ENCODE measurements at places on chromosomes 3 and 15. TPM values are rescaled to one million over a fixed set of nuclear protein-coding genes. Genes with fewer than 3 reads are reported as not detected.
A peak's percentile ranks its signal among the peaks of the same experiment; 100 is the strongest.

DNA sequence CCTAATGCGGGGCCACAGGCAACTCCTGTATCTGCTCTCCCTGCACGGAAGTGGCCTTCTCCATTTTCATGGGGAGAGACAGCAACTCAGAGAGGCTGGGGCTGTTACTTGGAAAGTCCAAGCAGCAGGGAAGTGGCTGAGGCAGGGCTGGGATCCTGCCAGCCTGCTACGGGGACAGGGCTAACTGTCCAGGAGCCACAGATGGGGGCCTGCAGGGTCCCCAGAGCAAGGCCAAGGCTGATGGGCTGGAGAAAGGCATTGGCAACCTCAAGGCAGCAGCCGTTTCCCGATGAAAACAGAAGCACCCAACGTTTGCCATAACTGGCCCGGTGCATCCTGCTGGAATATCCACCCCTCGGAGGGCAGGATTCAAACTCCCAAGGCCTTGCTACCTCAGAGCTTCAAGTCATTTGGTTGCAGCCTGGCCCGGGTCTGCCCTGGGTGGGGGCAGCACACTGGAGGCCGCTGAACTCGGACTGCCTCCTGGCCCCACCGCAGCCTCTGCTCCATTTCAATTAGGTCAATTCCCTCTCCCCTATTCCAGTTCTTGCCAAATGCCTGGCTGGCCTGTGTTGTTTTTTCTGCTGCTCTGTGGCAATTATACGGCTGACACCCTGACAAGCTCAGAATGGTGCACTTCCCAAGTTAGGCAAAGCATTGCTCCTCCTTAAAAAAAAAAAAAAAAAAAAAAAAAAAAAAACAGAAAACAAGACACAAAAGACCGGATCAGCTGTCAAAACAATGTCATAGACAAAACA is 143.5 kb downstream of the NUP210 start:
- H3K4me3 ChIP-seq = no peak overlapping the region
- H3K27me3 ChIP-seq = no peaks in the 10 kb centered on the region
- H3K36me3 ChIP-seq = 0 out of 3 replicates have a peak, but pooled peaks cover 15% of the 10 kb centered on the region
- peaks cover 41% of the 10 kb centered on the region for H3K4me1 ChIP-seq
- H3K27ac ChIP-seq = no peak overlapping the region

DNA sequence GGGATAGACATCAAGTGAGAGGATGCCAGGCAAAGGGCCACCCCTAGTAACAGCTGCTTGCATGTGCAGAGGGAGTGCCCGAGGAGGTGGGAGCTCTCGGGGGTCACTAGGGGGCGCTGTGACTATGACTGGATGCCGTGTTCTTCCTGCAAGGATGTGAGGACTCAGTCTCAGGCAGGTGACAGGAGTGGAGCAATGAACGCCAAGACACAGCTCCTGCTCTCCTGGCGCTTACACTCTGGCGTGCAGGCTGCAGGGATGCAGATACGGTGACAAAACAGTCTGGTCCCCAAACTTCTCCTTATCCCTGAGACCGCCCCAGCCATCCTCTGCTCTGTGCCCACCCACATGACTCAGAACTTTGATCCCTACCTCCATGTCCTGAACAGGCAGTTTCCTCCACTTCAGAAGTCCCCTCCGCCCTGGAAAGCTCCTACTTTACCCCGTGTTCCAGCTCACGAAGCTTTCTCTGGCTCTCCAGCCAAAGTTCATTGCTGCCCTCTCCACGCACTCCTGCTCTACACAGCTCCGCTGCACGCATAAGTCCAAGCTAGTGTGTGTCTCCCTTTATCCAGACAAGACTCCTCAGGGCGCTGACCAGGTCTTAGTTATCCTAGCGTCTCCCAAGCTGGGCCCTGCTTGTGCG is 14.7 kb downstream of the RHOV start:
- peak; percentile 69 for DNase-seq
- peak overlapping the region; percentile 65 for H3K4me3 ChIP-seq
- H3K27ac ChIP-seq = peak overlapping the region; percentile 49
- H3K27me3 ChIP-seq = no peaks in the 10 kb centered on the region

DNA sequence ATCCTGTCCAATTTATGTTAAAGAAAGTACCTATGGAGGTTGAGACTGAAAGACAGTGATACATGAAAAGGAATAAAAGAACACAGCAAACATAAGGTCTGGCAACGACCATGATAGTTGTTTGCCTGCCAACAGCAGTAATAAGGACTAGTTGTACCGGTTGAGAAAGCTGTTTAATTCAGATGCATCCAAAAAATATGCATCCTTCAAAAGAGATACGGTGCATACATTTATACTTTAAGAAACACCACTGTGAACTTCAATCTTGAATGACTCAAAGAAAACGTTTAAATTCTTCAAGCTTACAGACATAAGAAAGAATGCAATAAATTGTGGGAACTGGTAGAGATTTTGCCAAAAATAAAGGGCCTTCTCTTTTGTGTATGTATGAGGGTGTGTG is 492.1 kb downstream of the NLGN1 start:
- no peak overlapping the region for H3K27ac ChIP-seq
- H3K4me3 ChIP-seq = no peak overlapping the region
- no peaks in the 10 kb centered on the region for H3K27me3 ChIP-seq
- H3K4me1 ChIP-seq = no peaks in the 10 kb centered on the region
- no peak for DNase-seq
- no peaks in the 10 kb centered on the region for H3K36me3 ChIP-seq

GRCh38 chr3:133995264-133995663 is 34.5 kb downstream of the SLCO2A1 start:
- no peaks in the 10 kb centered on the region for H3K36me3 ChIP-seq
- no peak overlapping the region for H3K27ac ChIP-seq
- DNase-seq = no peak
- H3K4me1 ChIP-seq = no peaks in the 10 kb centered on the region
- H3K4me3 ChIP-seq = no peak overlapping the region

DNA sequence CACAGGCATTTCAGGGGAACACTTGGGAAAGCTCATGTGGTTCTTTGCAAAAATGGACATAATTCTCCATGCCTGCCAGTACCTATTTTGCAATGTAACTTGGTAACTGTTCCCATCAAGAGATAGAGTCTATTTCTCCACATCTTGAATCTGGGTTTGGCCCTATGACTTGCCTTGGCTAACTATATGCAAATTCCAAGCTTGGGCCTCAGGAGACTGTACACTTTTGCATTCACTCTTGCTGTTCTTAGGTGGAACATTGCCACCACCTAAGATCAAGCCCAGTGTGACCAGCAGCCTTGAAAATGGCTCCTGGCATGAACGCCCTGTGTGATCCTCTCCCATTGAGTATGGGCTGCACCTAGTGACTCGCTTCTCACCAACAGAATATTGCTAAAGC is 19.8 kb upstream of the SMAD6 start:
- H3K27me3 ChIP-seq = no peaks in the 10 kb centered on the region
- no peak overlapping the region for H3K27ac ChIP-seq
- DNase-seq = no peak
- no peaks in the 10 kb centered on the region for H3K36me3 ChIP-seq
- peaks cover 35% of the 10 kb centered on the region for H3K4me1 ChIP-seq

- H3K27me3 ChIP-seq = no peaks in the 10 kb centered on the region
- DNase-seq = peak; percentile 7
- H3K27ac ChIP-seq = no peak overlapping the region
- no peak overlapping the region for H3K4me3 ChIP-seq
Measured at GRCh38 chr3:37546876-37547275, 314.8 kb upstream of the CTDSPL start.

GRCh38 chr3:72544239-72544638 is 304.0 kb downstream of the SHQ1 start:
- H3K27me3 ChIP-seq = no peaks in the 10 kb centered on the region
- H3K36me3 ChIP-seq = no peaks in the 10 kb centered on the region
- no peak overlapping the region for H3K27ac ChIP-seq
- H3K4me3 ChIP-seq = no peak overlapping the region
- DNase-seq = no peak

- H3K27ac ChIP-seq = no peak overlapping the region
- no peak for DNase-seq
- no peaks in the 10 kb centered on the region for H3K27me3 ChIP-seq
Measured at GRCh38 chr3:143348486-143349327, 229.1 kb downstream of the CHST2 start.

GRCh38 chr15:74579001-74579400 is 36.6 kb upstream of the CLK3 start:
- H3K36me3 ChIP-seq = peaks cover 8% of the 10 kb centered on the region
- DNase-seq = no peak
- no peaks in the 10 kb centered on the region for H3K27me3 ChIP-seq
- no peaks in the 10 kb centered on the region for H3K4me1 ChIP-seq

DNA sequence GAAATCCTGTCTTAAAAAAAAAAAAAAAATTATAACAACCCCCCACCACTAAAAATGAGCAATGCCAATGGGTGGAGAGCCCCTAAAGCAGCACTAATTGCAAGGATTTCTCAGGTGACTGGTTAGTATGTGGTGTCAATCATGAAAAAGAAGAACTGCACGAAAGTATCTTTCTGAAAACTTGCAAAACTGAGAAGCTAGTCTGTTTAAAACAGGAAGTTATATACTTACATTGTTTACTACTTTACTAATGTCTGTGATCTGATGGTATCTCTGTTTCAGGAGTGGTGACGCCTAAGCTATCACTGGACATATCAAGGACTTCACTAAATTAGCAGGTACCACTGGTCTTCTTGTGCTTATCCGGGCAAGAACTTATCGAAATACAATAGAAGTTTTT is at the start of gene CCR3:
CCR3 (plus strand) TSS at position 341 of the 400 bp plus-strand sequence. CDS start 22,699 bp downstream, outside the sequence.
- H3K4me3 ChIP-seq = no peak within 1 kb of the TSS
- H3K36me3 ChIP-seq = no peaks in the 10 kb centered on the region
- no peaks in the 10 kb centered on the region for H3K4me1 ChIP-seq
- H3K27ac ChIP-seq = no peak within 1 kb of the TSS

DNA sequence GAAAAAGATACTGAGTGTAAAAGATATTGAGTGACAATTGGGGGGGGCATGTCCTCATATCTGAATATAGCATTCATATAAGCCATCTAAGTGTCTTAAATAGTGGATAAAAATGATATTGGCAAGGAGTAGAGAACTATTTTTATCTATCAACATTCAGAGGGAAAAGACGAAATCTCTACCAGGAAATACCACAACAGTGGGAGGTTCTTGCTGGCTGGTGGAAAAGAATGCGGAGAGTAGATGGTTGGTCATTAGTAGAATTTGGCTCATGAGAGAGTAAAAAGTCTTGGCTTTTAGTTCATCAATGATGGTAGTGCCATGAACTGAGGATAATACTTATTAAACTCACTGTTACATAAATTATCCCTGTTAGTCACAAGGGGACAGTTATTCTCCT is 4.8 kb upstream of the TCF12 start:
- H3K4me3 ChIP-seq = no peak overlapping the region
- no peaks in the 10 kb centered on the region for H3K27me3 ChIP-seq
- H3K4me1 ChIP-seq = peaks cover 10% of the 10 kb centered on the region
- H3K27ac ChIP-seq = no peak overlapping the region

DNA sequence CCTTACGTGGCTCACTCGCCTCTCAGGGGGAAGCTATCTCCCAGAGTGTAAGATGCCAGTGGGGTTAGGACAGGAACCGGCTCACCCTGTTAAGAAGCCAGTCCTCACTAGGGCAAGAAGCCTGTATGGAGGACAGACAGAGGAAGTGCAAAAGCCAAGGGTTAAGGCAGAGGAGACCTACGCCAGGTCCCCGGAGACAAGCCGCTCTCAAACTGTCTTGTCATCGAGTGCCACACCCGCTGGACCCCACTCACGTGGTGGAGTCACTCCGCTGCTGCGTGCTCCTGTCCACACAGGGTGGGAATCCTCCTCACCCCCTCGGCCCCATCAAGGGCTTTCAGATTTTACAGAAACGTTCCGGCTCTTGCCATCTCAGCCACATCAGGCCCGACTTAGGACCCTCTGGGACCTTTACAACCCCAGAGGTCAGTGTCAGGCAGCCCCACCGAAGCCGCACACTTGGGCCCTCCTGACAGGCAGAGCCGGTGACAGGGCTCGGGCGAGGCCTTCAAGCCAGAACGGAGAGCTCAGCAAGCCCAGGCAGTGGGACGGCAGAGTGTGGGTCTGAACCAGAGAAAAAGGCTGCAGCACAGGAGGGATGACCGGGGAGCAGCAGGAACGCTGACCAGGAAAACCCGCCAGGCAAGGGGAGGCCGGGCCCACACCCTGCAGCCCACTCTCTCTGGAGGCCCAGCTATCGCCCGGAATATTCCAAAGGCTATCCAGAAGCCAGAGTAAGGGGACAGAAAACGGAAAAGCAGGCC is 61.7 kb downstream of the XXYLT1 start:
- peaks cover 64% of the 10 kb centered on the region for H3K4me1 ChIP-seq
- H3K27me3 ChIP-seq = no peaks in the 10 kb centered on the region
- H3K36me3 ChIP-seq = no peaks in the 10 kb centered on the region
- peak overlapping the region; percentile 44 for H3K27ac ChIP-seq
- no peak overlapping the region for H3K4me3 ChIP-seq
- no peak for DNase-seq

DNA sequence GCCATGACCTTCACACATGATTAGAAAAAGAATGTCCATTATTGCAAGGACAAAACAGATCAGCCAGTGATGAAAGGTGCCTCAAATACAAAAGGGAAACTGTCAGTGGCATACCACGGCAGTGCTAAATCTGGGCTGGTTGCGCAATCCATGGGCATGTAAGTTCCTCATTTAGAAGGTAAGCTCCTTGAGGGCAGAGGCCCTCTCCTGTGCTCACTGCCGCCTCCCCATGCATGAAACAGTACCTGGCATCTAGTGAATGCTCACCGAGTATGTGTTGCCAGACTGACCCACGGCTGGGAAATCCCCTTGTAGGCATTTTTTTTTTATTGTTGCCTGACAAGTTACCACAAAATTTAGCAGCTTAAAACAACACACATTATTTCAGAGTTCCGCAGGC is 312.1 kb upstream of the CHRM5 start:
- no peak overlapping the region for H3K27ac ChIP-seq
- H3K27me3 ChIP-seq = peaks cover 4% of the 10 kb centered on the region
- no peak overlapping the region for H3K4me3 ChIP-seq
- no peaks in the 10 kb centered on the region for H3K36me3 ChIP-seq

DNA sequence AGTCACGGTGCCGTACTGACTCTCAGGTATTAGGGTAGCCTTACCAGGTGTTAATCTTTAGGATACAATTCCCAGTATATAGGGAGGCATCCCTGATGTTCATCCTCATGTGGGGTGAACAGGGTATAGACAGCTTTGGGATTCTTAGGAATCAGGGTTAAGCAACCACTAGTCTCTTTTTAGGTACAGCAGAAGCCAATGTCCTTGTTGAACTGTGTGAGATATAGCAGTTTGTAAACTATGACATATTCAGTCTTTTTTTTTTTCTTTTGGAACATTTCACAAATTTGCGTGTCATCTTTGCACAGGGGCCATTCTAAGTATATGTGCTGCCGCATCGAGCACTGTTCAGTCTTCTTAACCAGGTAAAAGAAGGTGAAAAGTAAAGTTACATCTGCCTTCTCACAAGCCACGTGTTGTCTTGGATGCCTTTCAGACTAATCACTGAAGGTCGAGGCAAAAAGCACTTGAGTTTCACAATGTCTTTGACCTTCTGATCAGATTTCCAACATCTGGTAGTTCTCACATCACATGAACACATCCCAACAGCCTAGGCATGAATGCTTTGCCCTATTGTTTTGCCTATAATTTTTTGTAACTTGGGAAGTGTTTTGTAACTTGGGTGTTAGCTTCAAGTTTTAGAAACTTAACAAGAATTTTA is 17.2 kb downstream of the TSEN2 start:
- H3K4me3 ChIP-seq = no peak overlapping the region
- H3K27me3 ChIP-seq = no peaks in the 10 kb centered on the region
- H3K36me3 ChIP-seq = peaks cover 79% of the 10 kb centered on the region
- no peak for DNase-seq
- H3K27ac ChIP-seq = no peak overlapping the region
- H3K4me1 ChIP-seq = peaks cover 8% of the 10 kb centered on the region

ISY1 gene
- 39.1 TPM for total RNA-seq

GOLGA8R gene
- total RNA-seq = 0.09 TPM

GNAT1 gene
- 0.15 TPM for total RNA-seq

ADPGK gene
- total RNA-seq = 33.5 TPM

CLDN18 gene
- not detected for total RNA-seq

IQCH gene
- total RNA-seq = 0.48 TPM

TNK2 gene
- 3.5 TPM for total RNA-seq
